ENCODE measurements at places on chromosomes 16 and 17.

DNA sequence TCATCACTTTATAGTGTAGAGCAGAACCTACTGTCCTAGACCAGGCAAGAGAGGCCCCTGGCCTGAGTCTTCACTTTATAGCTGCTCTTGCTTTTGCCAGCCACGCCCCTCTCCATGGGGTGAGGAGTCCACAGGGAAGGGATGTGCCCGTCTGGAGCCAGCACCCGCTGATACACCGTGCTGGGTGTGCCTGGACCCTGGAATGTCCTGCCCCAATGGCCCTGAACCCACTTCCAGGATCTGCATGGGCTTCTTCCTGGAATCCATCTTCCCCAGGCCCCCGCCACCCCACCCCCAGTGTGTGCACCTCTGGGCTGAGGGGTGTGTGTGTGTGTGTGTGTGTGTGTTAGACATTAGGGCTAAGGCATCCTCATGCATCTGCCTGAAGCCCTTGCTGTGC is 44.9 kb downstream of the MEOX1 start:
- DNase-seq: no peak

DNA sequence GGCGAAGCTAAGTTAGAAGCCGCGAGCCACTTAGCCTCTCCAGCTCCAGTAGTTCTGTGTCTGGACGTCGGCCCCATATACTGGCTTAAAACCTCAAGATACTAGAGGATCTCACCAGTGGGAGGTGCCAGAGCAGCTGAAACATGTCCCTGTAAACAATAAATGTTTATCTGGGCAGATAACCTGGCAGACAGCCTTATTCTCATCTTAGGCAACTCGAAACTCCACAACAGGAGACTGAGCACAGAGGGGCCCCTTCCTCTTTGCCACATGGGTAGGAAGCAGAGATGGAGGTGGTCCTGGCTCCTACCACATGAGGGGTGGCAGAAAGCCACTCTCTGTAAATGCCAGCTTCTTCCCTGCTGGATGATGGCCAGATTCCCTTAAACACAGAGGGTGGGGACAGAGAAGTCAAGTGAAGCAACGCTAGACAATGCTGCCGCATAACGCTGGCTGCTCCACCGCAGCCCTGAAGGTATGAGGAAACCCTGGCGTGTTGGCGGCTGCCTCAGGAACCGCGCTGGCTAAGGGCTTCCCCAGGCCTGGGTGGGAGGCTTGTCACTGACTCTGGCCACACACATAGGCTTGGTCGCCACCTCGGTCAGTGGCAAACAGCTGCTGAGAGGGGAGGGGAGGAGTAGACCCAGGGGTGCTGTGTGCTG is 67.9 kb downstream of the HIC1 start:
- DNase-seq: no peak

DNA sequence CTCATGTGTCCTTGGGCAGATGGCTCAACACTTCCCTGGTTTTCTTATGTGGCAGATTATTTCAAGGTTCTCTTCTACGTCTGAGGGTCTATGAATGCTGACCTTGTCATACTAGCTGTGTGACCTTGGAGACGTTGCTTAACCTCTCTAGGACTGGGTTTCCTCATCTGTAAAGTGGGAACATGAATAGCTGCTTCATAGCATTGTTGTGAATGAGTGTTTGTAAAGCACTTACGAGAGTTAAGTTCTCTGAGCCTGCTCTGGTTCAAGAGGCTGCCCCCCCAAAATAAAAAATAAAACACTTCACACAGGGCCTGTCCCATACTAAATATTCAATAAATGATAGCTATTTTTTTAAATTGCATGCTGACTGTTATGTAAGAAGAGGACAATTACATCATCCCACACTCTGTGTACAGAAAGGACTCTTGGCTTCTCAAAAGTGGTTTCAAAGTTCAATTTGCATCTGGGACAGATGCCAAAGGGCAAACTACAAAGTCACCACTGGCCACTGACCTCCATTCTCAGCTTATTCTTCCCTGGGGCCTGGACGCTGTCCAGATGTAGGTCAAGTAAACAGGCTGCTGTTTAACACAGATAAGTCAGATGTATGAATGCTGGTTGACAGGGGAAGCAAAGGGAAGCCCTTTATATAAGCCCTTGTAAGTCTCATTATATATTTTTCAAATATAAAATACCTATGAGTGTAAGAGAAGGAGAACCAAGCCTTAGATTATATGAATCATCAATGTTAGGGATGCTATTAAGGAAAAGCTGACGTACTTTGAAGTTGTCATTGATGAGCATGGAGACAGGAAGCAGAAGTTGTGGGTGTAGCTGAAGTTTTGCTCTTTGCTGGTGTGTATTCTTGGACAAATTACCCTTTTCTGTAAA is 15.4 kb upstream of the NDEL1 start:
- DNase-seq: no peak

GRCh38 chr16:66899945-66900710 is 18.6 kb downstream of the CDH16 start:
- DNase-seq: no peak

- no peak for DNase-seq
Measured at GRCh38 chr16:48687421-48688038, 77.5 kb upstream of the N4BP1 start.

DNA sequence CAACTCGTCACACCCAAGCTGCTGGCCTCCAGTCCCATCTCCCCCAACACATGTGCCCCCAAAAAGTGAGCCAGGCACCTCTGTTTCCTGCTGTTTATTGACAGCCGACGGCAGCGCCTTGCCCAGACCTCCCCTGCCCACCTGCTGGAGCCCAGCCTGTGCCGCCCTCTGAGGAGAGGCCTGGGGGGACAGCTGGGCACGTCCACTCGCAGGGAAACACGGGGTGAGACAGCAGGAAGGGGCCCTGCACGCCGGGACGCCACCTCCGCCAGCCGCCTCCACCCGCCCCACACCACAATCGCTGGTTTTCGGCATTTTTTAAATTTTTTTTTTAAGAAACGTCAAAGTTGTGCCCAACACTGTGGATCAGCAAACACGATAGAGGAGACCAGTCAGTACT is 19.3 kb downstream of the CASKIN1 start:
- no peak for DNase-seq

GRCh38 chr16:64452446-64452845 is 669.4 kb downstream of the CDH11 start:
- no peak for DNase-seq

DNA sequence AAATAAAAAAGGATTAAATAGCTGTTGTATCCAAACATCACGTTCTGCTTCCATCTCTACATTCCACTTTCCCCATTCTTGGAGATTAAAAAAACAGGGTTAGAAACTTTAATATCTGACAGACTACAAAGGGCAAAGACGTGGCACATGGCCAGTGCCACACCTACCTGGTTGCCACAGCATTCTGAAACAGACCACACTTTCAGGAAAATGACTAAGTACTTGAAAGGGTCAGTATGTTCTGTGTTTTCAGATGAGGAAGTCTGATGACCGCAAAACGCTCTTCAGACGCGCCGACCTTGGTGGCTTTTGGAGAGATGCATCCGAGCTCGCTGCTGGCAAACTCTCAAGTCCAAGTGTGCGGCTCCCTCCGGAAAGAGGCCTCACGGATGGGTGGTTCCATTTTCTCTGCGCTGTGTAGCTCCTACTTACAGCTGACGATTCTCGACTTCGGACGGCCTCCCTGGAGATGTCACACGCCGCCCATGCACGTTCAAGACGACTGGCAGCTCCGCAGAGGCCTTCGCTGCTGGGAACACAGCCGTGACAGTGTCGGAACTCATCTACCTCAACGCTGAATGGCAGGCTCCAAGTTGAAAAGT is 15.5 kb downstream of the MAP1LC3B start:
- DNase-seq: no peak

DNA sequence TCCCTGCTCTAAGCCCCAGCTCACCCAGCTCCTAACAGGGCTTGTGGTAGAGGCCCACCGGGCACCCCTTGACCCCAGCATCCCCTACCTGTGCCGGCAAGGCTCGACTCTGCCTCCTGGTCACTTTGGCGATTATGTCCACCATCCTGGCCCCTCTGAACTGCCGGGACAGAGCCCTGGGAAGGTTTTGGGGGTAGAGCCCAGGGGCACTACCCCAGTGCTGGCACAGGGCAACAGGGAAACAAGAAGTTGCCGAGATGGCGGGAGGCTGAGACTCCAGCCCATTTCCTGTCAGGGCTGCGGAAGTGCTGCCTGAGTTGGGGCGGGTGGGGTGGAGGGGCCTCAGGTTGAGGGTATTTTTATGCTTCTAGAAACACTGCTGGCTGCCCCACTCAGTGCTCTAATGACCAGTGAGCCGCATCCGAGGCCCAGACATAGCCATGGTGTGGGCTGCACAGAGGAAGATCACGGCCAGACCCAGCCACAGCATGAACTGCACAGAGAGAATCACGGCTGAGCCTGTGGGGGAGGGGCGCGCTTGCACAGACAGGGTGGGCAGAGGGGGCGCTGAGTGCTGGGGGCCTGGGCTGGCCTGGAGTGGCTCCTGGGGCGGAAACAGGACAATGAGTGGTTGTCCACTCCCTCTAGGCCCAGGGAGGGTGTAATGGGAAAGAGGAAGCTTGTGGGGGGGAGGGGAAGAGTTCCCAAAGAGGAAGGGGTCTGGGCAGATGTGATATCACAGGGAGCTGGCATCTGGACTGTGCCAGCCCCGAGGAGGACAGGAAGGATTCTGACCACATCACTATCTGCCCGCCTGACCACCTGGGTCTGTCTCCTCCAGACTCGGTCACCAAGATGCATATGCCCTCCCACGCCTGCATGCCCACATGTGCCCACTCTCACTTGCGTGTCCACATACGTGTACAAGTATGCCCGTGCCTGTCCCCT is 22.3 kb downstream of the ARHGAP27 start:
- no peak for DNase-seq

GRCh38 chr17:82301300-82301915 is 16.0 kb downstream of the CD7 start:
- DNase-seq: no peak

- no peak for DNase-seq
Measured at GRCh38 chr17:61504697-61505096, 52.5 kb downstream of the TBX4 start.

GRCh38 chr16:55479430-55480140 is 587 bp downstream of the MMP2 start:
- no peak for DNase-seq

- DNase-seq: no peak
Measured at GRCh38 chr16:46583036-46583435, 38.1 kb downstream of the SHCBP1 start.

DNA sequence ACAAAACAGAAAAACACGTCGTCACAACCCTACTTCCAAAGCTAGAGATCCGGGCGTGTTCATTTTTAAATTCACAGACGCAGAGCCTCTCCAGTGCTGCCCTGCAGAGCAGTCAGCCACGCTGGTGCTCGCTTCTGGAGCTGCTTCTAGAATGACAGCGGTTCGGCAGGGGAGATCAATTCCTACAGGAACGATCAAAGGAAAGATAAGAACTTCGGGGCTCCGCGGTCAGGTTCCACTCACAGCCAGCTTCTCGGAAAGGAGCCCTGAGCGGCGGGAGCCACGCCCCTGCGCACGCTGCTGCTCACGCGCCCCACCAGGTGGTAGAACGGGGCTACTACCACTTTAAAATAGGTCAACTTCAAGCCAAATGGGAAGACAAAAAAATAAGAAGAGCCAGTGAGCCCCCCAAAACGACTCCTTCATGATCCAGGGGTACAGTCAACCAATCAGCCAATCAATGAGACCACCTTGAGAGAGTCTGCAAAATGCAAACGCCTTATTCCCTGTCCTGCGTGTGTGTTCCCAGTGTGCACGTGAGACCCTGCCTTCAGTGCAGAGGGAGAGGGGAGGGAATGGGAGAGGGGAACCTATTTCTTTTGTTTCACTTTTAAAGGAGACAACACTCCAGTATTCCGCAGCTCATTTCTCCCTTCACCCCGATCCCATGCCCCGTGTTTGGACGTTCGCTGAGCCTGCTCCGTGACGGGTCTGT is 209.7 kb downstream of the RBFOX3 start:
- no peak for DNase-seq

GRCh38 chr17:48490451-48490892 is 40.3 kb downstream of the HOXB1 start:
- DNase-seq: no peak

DNA sequence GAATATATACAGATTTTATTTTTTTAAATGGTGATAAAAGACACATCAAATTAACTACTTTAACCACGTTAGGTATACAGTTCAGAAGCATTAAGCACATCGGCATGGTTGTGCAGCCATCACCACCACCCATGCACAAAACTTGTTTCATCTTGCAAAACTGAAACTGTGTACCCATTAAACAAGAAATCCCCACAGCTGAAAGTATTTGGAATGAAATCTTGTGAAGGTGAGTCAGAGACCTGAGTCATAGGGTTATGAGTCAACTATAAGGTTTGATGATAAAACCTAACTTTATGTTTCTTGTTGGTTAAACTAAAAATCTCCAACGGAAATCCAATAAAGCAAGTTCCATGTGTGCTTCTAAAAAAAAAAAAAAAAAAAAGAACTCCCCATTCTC is 561.6 kb upstream of the PSMD7 start:
- no peak for DNase-seq

DNA sequence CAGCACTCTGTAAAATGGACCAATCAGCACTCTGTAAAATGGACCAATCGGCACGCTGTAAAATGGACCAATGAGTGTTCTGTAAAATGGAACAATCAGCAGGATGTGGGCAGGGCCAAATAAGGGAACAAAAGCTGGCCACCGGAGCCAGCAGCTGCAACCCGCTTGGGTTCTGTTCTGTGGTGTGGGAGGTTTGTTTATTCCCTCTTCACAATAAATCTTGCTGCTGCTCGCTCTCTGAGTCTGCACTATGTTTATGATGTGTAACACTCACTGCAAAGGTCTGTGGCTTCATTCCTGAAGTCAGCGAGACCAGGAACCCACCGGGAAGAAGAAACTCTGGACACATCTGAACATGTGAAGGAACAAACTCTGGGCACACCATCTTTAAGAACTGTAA is 20.5 kb downstream of the TMEM100 start:
- DNase-seq: no peak

- DNase-seq: peak; percentile 45
Measured at GRCh38 chr17:48213797-48214196, 106.2 kb downstream of the SNX11 start.

DNA sequence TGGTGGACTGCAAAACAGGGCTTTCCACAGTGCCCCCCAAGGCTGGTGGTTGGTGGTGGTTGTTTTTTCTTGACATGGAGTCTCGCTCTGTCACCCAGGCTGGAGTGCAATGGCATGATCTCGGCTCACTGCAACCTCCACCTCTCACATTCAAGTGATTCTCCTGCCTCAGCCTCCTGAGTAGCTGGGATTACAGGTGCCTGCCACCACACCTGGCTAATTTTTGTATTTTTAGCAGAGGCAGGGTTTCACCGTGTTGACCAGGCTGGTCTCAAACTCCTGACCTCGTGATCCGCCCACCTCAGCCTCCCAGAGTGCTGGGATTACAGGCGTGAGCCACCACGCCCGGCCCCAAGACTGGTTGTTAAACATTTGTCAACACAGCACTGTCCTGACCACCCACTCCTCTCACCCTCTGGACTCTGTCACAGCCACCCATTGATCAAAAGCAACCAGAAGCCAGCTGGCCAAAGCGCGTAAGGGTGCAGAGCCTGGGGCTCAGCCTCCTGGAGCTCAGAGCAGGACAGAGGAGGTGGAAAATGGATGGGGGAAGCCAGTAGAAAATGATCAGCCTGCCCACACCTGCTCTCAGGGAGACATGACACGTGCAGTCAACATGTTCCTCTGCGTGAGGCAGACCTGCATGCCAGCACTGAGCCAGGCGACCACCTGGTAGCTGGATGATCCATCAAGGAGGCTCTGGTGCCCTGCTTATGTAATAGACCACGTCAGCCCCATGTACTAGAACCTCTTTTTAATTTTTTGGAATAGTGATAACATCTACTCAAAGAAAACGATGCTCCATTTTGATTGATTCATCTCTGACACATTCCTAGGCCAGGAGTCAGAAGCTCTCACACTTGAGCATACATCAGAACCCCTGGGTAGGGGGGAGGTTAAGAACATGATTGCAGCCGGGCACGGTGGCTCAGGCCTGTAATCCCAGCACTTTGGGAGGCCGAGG is 14.8 kb upstream of the OSGIN1 start:
- DNase-seq: no peak

Measured in NCI-H2081 treated with DMSO at 0.1 percent for 48 hours (cell line).